Umbilical cord (tissue), 2 donors: ENCODE measurements at places on chromosomes 16 and 17.

DNA sequence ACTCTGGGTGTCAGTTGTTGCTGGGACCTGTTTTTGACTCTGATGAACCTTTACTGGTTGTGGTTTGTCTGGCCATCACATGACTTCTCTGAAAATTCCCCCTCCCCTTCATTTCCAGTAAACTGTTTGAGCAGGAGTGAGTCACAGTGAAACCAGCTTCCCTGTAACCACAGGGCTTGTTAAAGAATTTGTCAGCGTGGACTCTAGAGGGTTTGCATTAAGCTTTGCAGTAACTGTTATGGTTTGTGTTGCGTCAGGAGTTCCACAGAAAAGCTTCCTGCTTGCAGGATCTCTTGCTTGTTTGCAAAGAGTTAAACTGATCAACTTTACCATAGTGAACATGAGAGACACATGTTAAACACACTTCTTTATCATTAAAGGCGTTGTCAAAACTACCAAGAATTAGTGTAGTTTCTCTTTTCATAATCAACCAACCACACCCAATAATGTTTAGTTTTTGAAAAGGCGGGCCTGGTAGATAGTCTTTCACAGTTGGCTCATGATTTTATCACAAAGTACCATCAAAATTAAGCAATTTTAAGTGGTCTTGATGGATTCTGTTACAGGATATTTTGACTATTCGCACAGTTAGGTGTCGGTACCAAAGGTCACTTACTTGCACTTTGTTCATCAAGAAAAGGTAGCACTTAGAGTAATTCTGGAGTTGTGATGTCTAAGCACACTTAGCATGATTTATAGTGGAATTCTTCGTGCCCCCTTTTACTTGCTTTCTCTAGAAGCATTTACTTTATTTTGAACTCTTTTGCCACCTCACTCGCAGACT, 79.3 kb downstream of the VMP1 start:
- peak; percentile 99 for DNase-seq

- no peak for DNase-seq
Observed at GRCh38 chr17:4718276-4718675, 7.8 kb downstream of the ARRB2 start.

DNA sequence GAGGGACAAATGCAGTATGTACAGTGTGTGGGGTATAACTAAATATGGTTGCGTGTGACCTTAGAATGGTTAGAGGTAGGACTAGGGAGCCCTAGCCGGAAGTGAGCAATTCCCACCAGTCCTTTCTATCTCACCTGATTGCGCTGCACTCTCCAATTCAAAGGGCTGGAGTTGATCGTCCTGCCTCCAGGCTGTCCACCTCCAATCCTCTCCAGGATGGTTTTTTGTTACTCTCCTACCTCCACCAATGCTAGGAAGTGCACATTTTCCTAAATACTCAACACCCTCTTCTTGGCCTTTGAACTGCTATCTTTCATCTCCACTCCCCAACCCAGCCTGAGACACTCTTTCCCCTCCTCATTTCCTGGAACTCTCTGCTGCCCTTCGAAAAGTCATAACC, 181.7 kb upstream of the ASIC2 start:
- no peak for DNase-seq

DNA sequence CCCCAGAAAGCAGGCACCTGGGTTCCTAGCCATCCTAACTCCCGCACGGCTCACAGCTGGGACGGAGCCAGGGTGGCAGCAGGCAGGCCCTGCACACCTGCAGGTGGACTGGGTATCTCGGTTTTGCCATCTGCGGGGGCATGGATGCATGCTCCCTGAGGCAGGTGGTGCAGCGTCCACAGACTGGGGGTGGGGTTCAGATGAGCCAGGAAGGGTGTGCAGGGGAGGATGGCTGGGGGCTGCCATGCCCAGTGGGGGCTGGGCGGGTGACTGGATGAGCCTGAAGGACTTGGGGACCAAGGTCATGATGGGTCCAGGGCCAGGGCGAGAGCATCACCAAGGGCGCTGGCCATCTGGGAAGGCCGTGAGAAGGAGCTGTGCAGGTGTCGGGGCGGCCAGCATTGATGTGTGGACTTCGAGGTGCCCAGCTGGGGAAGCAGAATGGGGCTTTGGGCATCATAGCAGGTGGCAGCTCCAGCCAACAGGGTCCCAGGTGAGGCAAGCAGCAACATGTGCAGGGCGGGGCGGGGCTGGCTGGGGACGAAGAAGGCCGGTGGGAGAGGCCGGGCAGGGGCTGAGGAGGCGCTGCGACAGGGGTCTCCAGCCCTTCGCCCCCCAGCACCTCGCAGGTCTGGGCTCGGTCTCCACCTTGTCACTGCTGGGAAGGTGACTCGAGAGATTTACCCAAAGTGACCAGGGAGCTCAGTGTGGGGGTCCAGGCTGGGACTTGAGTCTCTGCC, 41.0 kb upstream of the ZNF469 start:
- no peak for DNase-seq

- peak; percentile 69 for DNase-seq
Observed at GRCh38 chr16:73228649-73229048, 180.7 kb upstream of the ZFHX3 start.

- DNase-seq, result no peak
Observed at GRCh38 chr16:877242-878071, 76.9 kb upstream of the GNG13 start.

DNA sequence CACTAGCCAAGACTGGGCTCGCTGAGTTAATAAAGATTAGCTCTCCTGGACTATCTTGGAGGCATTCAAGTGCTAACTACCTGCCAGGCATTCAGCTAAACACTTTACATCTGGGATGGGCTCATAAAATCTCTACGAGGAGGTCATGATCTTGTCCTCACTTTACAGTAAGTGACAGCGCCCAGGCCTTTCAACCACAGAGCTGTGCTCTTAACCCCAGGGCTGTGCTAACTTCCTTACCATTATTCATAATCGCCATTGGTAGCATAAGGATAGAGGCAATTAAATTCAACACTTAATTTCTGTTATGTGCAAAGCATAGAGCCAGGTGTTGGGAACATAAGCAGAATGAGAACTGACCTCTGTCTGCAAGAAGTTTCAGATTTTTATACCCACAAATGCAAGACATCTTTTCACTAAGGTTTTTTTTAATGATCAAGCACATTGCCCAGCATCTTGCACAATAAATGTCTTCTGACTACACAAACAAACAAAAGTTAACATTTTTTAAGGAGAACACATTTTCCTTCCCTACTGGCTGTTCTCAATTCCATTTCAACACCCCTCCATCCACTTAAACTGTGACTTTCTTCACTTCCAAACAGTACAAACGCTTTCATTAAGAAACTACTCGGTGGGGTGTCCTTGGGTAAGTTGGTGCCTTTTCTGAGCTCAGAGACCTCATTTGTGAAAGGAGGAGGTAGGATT, 172.3 kb downstream of the C16orf78 start:
- no peak for DNase-seq

DNA sequence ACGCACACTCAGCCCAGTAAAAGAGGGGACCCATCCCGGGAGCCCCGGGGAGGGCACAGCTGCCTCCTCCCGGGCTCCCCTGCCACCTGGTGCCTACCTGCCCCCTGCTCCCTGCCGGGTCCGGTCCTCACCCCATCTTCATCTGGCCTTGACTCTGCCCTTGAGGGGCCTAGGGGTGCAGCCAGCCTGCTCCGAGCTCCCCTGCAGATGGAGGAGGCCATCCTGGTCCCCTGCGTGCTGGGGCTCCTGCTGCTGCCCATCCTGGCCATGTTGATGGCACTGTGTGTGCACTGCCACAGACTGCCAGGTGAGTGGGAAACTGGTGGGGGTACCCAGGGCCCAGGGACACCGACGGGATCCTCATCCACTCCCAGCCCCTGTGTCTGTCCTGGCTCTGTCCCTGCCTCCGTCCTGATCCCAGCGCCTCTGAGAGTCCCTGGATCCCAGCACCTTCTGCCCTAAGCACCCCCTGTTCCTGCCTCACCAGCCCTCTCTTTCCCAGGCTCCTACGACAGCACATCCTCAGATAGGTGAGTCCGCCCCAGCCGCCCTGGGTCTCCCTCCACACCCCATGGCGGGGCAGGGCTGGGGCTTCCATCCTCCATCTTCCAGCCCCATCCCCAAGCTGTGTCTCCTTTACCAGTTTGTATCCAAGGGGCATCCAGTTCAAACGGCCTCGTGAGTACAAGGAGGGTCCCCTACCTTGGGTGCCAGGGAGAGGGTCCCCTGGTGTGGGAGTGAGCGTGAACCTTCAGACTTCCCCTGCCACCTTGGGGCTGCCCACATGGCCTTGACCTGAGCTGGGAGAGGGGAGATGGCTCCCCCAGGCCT, 574 bp downstream of the LAT start:
- DNase-seq, result no peak
